ENCODE measurements at places on chromosomes 2 and 18.

GRCh38 chr2:189441709-189442074 lies 418 bp downstream of the WDR75 start:
- DNase-seq: no peak

DNA sequence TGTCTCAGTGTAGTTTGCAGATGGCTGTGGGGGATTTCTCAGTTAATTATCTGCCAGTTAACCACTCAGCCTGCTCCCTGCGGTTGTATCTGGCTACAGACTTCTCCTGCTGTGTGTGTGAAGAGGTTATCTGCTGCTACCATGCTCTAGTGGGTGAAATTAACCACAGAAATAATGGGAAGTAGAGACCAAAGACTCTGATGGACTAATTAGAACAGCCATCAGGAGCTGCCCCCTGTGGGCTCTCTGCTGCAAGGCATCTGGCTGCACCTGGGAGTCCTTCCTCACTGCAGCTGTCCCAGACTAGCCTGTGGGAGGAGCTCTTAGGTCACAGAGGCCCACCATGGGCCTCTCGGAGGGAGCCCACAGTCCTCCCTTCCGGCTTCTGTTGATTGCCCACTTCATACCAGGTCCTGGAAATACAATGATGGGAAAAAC lies 66.6 kb downstream of the CTIF start:
- DNase-seq: peak; percentile 26

DNA sequence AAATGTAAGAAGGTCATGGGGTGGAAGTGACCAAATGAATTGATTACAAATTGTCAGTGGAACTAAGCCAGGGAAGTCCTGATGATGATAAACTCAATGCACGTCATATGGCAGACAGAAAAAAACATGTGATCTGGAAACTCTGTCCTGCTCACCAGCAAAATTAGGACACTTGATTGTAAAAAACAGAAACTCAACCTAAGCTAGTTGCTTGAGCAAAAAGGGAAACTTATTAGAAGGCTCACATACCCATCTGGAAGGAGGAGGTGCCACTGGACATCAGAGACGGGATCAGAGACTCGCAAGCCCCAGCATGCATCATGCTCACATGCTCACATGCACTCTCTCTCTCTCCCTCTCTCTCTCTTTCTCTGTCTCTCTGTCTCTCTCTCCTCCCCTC lies 96.8 kb downstream of the SP3 start:
- DNase-seq: no peak

DNA sequence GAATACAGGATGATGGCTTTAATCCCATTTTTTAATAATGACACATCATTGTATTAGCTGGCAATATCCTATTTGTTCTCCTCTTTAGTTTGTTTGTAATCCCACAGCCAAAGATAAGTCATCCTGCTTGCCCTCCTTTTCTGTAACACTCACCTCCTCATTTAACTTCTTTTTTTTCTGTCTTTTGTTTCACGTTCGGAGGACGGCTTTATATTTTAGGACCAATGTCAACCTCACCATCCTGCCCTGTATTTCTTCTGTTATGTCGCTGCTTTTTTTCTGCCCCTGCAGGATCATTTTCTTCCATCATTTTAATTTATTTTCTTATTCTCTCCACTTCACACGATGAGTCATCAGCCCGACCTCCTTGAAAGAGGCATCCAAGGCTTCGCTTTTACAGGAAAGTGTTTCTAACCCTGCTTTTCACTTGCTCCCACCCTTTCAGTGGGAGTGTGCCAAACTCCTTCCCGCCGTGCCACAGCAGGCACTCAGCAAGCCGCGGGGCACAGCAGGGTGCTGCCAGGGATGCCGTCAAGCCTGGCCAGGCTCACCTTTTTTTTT lies 11.4 kb downstream of the RAB31 start:
- DNase-seq: peak; percentile 85

DNA sequence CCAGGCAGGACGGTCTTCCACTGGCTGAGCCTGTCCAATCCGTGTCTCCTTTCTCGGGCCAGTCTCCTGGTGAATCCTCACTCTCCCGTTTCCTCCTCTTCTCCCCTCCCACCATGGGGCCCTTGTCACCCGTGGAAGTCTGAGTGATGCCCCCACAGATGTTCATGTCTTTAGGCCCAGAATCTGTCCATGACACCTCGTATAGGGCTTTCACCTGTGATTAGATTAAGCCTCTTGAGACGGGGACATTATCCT lies 193.5 kb downstream of the ZFP36L2 start:
- DNase-seq: no peak

GRCh38 chr2:21155365-21156136 lies 31.8 kb downstream of the TDRD15 start:
- DNase-seq: no peak

DNA sequence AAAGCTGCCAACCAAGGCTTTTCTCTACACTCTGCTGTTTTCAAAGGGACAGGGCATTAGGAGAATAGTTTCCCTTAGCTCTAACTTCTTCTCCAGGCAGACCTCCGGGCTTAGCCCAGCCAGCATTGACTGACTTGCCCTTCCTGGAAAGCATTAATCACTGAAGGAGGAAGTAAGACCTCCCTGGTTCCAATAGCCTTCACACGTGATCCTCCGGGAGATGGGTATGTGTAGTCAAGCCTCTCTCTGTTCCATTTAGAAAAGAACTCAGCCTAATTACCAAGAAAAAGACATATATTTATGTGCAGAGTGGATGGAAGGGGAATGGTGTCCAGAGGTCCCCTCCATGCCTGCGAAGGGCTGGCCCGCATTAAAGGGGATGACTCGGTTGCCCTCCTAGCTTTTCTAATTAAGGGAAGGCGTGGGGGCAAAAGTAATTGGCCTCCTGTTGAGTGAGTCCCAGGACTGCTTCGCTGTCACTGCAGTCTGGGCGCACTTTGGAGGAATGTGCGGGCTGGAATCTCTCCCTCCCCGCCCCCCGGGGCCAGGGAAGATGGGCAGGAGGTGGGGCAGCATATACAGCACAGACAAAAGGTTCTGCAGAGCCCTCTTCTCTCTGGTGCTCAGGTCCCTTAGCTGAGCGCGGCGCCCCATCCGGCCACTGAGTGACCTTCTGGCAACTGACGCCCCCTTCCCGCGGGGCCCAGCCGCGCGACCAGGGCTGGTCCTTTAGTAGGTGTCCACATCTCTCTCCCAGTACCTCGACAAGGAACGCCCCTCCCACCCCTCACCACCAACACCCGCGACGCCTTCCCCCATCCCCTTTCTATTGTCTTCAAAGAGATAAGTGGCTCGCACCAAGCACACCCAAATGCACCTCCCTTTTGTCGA lies 686.0 kb downstream of the NRXN1 start:
- DNase-seq: no peak
